ENCODE measurements at places on chromosomes 12 and 14.

- DNase-seq: no peak
These were observed 233.3 kb upstream of the DAAM1 start for GRCh38 chr14:58954901-58955861.

DNA sequence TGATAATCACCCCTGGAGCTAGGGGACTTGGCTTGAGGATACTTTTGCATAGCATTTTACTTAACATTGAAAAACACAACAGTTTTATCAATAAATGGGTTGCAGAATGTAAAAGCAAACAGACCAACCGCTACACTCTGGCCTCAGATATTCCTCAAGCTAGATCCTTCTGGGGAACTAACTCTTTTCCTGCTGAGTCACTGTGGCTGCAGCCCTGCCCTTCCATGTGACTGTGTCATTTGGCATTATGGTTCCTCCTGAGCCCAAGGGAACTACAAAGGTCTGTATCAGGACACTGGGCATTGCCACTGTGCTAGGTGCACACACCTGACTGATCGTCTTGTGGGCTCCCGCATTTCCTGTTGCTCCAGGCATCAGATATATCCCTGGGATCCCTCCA lies 56.6 kb downstream of the TTC9 start:
- DNase-seq: no peak

- DNase-seq: no peak
These were observed 185.4 kb downstream of the PPM1H start for GRCh38 chr12:62749586-62749985.

DNA sequence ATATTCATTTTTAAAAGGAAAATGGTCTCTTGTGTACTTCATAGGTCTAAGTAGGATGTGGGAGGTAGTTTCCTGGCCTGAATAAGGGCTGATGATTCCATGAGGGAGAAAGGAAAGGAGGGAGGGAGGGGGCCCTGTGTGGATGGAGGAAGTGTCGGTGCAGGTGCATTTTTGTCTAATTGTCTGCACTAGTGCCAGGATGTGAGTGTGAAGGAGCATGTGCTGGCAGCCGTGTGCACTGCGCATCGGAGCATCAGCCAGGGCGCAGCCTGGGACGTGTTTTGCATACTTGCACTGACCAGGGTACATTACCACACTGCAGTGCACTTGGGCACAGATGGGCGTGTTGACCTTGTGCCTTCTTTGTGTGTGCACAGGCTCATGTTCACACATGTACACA lies 29.2 kb downstream of the SMUG1 start:
- no peak for DNase-seq

DNA sequence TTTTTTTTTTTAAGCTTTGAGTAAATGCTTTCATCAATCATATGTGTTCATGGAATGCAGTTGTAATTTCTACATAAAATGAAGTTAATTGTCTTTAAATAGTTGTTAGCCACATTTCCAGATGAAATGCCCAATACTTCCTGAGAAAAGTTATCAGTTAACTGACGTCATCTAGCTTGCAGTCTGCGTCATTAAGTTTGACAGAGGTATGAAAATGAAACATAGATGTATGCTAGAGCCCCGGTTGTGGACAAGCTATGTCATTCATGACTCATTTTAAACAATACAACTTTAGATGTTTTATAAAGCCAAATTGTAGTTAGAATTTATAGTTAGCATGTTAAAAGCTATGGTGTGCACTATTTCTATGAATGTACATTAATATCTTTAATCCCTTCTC lies 90.7 kb downstream of the PLEKHA5 start:
- DNase-seq: no peak

DNA sequence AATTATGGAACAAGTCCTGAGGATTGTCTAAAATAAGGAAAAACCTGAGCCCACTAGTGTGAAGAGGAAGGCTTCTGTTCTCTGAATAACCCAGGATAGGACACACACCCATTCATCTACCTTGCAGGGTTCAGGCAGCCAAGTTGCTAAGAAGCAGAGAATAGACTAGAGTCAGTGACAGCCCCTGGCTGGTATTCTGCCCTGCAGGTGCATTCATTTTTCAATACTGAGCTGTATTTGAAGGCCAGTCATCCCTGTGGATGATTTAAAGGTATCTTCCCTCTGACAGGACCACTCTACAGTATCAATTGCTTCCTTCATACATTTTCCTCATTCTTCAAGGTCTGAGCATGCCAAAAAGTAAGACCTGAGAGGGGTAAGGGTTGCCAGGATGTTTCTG lies 22.9 kb downstream of the WNT5B start:
- DNase-seq: no peak

GRCh38 chr12:89965993-89966392 lies 257.4 kb upstream of the ATP2B1 start:
- DNase-seq: no peak

DNA sequence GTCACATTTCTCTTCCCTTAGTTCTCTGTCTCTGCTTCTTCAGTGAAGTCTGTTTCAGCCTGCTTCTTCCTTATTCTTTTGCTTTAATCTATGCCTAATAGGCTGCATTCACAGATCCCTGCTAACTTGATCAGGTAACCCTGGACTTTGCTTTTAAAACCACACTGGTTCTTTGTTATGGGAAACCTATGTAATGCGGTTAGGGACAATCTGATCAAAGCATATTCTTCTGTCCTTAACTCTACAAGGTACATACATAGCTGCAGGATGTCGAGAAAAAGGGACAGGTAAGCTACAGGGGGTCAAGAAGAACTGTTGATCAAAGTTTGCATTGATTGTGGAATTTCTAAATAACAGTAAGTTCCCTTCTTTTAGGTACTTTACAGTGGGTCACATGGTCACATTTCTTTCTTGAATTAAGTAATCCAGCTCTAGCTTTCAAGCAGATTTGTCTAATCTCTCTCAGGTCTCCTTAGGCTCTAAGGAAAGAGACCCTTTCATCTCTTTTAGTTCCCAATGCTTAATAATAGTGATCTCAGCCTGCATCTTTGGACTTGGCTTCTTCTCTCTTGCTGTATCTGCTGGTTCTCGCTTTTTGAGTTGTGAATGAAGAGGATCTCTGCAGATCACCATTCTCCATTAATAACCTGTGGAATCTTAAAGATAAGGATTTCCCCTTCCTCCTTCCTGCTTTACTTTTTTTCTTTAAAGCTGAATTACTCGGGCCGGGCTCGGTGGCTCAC lies 3.8 kb downstream of the COPZ1 start:
- no peak for DNase-seq

DNA sequence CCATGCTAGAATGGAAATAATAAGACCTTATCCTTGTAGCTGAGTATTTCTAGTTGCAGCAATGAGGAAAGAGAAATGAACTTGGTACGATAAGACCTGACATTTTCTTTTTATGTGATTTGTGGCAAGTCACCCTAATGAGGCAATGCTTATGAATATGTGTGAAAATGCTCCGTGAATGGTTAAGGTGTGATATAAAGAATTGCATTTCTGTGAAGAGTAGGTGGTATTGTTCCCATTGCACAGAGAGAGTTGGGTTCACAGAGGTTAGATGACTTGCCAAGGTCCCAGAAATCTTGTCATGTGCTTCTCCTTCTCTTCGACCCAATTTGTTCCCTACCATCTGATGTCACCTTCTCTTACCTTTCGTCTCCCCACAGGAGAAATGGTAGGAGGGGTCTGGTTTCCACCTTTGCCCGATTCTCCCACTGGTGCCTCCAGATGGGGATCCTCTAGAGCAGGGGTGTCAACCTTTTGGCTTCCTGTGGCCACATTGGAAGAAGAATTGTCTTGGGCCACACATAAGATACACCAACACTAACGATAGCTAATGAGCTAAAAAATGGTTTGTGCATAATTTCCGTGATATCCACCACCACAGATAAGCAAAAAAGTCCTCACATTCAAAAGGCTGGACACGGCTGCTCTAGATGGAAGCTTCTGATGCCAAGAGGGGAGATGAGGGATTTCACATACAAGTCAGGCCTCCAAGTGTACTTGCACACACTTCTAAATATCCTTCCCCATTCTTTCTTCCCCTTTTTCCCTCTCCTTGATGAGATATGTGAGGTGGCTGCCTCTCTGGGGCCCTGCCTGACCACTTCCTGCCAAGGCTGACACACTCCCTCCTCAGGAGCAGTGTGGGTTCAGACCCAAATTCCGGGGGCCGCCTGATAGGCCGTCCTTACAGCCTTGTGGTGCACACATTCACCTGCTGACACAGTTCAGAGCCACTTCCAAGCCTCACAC lies 96.1 kb downstream of the PLXNC1 start:
- no peak for DNase-seq

DNA sequence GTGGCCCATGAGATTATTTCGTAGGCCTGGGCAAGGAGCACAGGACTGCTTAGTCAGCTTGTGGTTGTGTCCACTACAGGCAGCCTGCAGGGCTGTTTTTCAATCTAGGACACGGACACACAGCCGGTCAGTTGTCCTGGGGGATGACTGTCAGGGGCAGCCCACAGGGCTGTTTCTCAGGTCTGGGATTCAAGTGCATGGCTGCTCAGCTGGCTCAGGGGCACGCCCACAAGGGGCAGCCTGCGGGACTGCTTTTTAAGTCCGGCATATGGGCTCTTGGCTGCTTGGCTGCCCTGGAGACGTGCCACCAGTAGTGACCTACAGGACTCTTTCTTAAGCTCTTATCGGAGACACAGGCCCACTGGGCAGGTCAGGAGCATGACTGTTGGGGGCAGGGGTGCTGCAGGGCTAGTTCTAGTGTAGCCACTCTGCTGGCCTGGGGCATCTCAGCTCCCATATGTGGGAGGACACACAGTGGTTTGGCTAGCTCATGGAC lies 26.6 kb upstream of the GTF2A1 start:
- DNase-seq: no peak

- DNase-seq: peak; percentile 12
These were observed 23.8 kb downstream of the ATP6V1D start for GRCh38 chr14:67335781-67336180.

DNA sequence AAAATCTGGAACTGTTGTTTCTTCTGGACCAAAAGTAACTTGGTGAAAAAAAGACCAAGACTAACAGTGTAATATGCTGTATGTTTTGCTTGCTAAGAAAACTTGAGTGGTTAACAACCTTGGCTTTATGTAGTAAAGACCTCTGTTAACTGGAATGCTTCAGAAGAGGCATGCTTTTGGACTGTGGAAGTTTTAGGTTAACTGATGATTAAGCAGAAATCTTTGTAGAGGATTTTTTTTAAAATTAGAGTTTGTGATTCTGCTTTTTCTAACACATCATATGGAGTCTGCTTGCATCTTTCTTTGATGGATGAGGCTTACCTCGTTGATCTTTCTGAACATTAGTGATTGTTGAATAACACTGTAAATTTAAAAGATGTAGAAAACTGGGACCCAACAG lies 17.5 kb downstream of the PELI2 start:
- no peak for DNase-seq

DNA sequence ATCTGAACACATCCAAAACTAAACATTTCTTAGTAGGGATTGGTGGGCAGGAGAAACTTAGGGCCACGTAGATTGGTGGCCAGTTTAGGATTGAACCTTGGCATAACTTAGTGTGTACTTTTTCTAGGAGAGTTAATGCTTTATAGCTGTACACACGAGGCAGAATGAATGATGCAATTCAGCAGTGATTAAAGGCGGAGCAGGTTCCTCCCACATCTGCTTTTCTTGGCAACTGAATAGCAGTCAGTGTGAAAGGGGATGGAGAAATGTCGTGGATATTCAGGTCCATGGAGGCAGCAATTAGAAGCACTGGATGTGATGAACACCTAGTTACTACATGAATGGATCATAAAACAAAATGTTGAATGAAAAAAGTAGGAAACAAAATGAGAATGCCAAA lies 493.8 kb downstream of the FUT8 start:
- DNase-seq: no peak

- DNase-seq: no peak
These were observed 90.2 kb downstream of the KDM2B start for GRCh38 chr12:121490401-121491281.

GRCh38 chr14:64983439-64984310 lies 3.0 kb upstream of the FNTB start:
- peak; percentile 63 for DNase-seq

DNA sequence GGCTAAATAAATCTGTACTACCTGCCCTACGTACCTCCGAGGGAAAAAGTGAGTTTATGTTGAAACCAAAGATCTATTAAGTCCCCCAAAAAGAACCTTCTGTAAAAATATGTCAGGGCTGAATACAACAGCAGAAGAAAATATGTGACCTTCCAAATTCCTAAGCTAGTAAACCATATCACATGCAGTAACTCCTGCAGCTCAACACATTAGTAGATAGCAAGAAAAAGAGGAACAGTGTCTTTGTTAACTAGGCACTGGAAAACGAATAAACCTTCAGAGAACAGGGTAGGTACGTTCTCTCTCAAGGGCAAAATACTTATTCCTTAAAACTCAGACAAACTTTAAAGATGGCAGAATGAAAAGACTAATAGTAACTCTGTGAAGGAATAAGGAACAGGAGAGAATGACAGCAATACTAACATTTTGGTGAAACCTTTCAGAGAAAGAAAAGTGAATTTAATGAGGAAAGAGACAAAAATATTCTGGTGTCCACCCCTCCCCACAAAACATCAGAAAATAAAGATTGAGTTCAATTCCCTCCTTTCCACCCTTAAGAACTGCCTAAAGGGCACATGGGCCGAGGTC lies 18.0 kb downstream of the CBX5 start:
- DNase-seq: no peak

GRCh38 chr14:90785471-90785870 lies 30.8 kb downstream of the TTC7B start:
- no peak for DNase-seq

GRCh38 chr14:94109915-94110250 lies 653 bp upstream of the IFI27 start:
- DNase-seq: no peak

- no peak for DNase-seq
These were observed 21.9 kb upstream of the PTGR2 start for GRCh38 chr14:73829526-73830431.

DNA sequence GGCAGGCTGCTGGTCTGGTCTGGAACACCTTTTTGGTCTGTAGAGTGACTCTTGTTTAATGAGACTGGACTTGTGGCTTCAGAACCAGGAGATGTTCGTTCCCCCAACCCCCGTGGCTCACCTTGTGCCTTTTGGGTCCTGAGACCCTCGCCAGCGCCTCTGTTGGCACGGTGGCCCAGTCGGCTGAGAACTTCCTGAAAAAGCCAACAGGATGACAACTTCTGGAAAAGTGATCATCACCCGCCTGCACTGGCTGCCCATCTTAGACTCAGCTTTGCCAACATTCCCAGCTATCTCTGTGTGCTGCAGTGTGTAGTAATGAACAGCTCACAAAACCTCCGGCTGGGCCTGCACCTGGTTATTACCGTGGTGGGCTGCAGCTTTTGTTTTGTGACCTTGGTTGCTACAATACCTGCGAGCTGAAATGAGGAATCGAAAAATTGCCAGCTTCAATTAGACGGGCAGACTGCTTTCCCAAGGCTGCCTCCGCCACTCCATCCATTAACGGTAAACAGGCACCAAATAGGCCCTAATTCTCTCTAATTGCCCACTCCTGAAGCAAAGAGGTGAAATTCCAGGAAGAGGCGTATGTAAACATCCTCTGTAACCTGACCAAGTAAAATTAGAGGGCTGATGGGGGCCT lies 16.0 kb downstream of the MEG3 start:
- DNase-seq: no peak
